ENCODE measurements at places on chromosomes 4 and X. TPM values are rescaled to one million over a fixed set of nuclear protein-coding genes. Genes with fewer than 3 reads are reported as not detected.

PNMA5 gene
- total RNA-seq = 0.49 TPM

EFHC2 gene
- total RNA-seq = 2.6 TPM

CXCL10 gene
- total RNA-seq = not detected

SPIN2B gene
- total RNA-seq = 10.6 TPM

PSAPL1 gene
- not detected for total RNA-seq

FAM9B gene
- not detected for total RNA-seq

HTRA3 gene
- total RNA-seq = 3.6 TPM

IGSF1 gene
- total RNA-seq = 19.5 TPM

INTS6L gene
- 21.9 TPM for total RNA-seq

MEPE gene
- not detected for total RNA-seq

LAGE3 gene
- 60.3 TPM for total RNA-seq

SLC26A1 gene
- total RNA-seq = 0.10 TPM

KCNIP4 gene
- 0.14 TPM for total RNA-seq

All from GM23338 (cell line).